ENCODE measurements at places on chromosomes 3 and 15.

- DNase-seq = no peak
These were observed 88.5 kb upstream of the SKOR1 start for GRCh38 chr15:67736810-67737209.

DNA sequence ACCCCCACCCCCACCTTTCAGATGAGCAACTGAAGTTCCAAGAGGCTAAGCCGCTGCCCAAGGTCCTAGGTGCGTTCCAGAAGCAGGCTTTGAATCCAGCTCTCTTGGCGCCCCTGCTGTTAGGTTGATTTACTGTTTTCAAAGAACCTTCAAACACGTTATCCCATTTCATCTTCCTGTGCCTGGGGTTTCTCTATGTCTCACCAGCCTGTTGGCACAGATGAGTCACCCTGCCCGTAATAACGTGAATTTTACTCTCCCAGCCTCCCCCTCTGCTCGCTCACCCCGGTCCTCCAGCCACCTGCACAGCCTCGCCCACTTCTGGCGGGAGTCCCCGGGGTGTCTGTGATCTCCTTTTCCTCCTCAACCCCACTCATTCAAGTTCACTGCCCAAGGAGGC is 13.0 kb upstream of the TSEN2 start:
- DNase-seq = no peak

DNA sequence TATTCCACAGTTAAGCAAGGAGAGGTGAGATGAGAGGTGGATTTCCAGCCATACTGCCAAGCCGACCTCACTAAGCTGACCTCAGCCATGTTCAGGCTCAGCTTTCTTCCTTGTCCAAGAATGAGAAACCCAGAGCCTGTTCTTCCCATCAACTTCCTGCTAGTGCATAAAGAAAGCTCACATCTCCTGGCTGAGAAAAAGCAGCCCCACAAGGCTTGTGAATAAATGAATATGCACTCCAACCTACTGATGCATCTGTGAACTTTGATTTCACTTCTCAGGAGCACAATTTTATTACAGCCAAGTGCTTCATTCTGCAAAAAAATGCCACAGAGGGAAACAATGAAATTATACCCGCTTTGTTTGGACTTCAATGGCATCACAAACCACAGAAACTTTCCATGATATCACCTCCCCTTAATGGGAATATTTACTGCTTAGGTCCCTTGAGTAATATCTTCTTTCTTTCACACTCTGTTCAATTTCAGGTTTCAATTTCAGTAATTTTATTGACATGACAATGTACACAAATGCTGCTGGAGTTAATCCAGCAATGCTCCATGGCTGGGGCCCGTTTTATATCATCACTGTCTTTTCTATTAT is 437.0 kb upstream of the PPP2R3A start:
- no peak for DNase-seq

GRCh38 chr3:50478671-50479260 is 24.7 kb downstream of the CACNA2D2 start:
- no peak for DNase-seq

- DNase-seq = no peak
These were observed 779.1 kb upstream of the SEMA6D start for GRCh38 chr15:46938169-46938568.

- no peak for DNase-seq
These were observed 220.5 kb upstream of the ADAMTS9 start for GRCh38 chr3:64908251-64908685.

GRCh38 chr3:125006291-125006731 is 49.5 kb downstream of the HEG1 start:
- DNase-seq = peak; percentile 24

DNA sequence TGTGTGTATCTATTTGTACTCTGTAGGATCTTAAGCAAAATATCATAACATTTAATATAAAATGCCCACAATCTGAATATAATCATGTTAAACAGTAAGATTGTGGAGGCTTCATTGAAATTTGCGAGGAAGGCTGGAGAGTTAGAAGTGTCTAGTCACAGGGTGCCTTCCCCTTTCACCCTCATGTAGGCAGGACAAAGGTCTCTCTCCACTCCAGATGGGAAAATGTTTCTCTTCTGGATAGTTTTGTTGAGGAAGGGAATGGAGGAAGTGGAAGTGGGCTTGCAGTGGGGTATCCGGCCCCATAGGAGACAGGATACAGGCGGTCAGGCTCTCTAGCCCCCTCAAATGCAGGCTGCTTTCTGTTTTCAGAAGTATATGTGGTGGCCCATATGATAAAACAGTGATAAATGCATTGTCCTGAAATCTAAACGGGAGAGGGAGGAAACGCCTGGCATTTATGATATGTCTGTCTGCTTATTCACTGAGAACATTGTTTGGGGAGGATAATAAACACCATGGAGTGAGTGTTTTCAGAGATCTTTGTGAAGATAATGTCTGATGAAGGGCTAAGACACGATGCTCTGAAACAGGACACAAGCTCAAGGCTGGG is 13.3 kb upstream of the MYZAP start:
- DNase-seq = no peak

GRCh38 chr15:100688549-100689120 is 86.2 kb downstream of the ASB7 start:
- no peak for DNase-seq

GRCh38 chr3:174125267-174125824 is 727.8 kb downstream of the NLGN1 start:
- DNase-seq = peak; percentile 13

DNA sequence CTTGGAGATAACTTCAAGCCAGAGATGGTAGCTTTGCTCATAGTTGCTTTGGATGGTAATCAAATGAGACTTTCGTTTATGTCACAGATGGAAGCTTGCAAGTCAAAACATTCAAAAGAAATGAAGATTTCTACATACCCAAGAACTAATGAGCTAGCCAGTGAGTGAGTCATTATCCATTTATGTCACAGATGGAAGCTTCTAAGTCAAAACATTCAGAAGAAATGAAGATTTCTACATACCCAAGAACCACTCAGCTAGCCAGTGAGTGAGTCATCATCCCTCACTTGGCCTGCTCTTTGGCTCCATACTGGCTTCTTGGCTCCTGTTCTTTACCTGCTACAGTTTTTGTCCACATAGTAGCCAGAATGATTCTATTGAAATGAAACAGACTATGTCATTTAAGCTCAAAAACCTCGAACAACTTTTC is 559.8 kb upstream of the CBLB start:
- no peak for DNase-seq

DNA sequence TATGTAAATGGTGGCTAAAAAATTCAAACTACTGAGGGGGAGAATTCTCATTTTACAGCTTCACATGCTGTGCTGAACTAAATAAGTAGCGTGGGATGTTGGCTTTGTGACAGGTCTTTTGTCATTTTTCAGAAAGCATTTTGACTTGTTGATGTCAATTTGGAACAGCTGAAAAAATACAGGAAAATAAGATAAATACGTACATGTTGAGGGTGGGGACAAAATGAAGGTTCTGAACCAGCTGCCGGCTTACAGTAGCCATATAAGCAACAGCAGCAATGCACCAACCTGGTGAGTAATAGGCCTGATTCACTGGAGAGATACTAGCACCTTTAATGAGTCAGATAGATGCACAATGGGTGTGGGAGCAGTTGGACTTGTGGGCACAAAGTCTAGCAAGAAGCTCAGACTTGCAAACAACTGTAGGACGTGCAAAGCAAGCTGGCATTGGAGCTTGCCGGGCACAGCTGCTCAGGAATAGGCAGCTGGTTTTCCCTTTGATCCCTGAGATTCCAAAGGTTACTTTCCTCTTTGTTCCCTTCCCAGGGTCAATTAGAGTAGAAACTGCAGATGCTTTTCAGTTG is 12.9 kb downstream of the B3GNT5 start:
- no peak for DNase-seq

- no peak for DNase-seq
These were observed 46.3 kb downstream of the LSM3 start for GRCh38 chr3:14224895-14225294.

DNA sequence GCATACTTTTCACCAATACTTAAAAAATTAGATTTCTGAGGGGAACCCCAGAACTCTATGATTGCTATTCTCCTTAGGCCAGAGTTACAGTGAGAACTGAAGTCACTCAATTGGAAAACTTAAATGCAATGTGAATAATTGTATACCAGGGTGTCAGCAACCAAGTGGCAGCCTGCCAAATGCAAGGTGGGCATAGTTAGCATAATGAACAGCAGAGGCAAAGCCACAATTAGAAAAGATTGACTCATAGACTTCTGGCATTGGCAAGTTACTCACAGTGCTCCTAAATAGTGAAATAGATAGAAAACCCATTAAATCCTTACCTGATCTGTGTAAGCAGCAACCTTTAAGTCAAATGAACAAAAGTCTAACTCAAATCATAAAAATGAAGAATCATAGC is 94.9 kb downstream of the BCHE start:
- DNase-seq = no peak

DNA sequence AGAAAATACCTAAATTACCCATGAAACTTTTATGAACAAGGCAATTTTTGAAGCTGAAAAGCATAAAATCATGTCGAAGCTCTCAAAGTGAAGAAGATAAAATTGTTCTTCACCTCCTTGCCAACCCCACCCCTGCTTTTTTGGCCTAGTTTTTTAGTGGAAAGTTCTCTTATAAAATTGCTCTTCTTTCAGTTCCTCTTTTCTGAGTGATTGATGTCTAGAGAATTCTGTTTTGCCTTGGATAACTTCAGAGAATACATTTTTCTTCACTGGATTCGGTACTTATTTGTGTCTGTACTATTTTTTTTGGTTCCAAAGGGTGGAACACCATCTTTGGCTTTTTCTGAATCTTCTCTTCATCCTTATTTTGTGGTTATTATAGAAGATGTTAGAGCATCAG is 25.0 kb upstream of the PYDC2 start:
- DNase-seq = no peak

GRCh38 chr3:17355591-17355990 is 386.8 kb downstream of the TBC1D5 start:
- no peak for DNase-seq

DNA sequence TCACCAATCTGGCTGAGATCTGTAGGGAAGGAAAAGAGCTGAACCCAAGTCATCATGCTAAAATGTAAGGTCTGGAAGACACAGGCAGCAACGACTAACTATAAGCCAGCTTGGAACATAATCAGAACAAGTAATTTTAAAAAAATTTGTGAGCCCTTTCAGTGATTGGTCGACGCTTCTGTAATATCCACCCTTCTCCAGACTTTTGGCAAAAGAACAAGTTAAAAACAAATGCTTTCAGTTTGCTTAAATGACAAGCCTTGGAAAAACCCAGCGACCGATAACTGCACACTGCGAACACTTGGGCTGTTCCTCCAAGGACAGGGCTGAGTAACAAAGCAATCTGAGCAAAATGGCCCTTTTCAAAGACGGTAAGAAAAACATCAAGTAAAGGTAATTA is 49.6 kb downstream of the PCSK6 start:
- DNase-seq = no peak

DNA sequence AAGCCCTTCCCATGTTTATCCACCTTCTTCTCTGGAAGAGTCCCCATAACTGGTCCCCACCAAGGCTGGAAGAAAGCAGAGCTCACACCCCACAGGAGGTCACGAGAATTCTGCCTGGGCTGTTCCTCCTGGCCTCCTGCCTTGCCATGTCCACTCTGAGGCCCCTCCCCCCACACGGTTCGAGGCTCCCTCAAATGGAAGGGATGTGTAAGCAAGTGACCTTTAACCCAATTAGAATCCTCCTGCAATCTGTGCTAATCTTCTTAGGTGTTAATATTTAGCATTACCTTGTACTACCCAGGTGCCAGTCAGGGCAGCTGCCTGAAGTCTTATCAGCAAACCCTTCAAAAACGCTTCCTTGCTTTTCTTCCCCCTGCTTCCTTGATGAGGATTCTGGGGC is 32.4 kb upstream of the DYNC1LI1 start:
- no peak for DNase-seq

- DNase-seq = no peak
These were observed 25.5 kb downstream of the OSBPL10 start for GRCh38 chr3:31955581-31955980.

- no peak for DNase-seq
These were observed 51.2 kb upstream of the ADAMTS17 start for GRCh38 chr15:100393008-100393407.

DNA sequence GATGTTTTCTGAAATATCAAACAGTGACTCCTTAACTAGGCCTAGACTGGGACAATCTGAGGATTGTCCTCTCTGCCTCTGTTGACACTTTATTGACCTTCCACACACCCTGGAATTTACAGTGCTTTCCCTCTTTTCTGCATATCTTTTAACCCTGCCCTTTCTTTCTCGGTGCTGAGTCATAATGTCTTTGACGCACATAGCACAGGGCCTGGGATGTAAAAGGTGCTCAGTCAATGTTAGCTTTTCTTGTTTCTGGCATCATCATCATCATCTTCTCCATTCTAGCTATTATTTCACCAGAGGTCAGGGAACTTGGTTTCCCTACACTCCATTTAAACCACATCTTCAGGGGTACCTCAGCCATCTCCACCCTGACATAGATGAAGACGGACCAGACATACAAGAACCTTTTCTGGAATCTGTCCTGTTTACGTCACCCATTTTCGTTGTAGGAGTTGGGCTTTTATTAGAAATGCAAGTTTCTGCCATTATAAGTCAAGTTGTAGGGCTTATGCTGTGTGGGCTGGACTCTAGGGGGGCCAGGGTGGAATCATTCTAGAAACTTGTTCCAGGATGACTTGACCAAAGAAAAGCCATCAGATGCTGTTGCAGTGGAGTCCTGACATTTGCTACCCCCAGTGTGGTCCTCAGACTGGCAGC is 46.6 kb downstream of the ZBTB38 start:
- no peak for DNase-seq

DNA sequence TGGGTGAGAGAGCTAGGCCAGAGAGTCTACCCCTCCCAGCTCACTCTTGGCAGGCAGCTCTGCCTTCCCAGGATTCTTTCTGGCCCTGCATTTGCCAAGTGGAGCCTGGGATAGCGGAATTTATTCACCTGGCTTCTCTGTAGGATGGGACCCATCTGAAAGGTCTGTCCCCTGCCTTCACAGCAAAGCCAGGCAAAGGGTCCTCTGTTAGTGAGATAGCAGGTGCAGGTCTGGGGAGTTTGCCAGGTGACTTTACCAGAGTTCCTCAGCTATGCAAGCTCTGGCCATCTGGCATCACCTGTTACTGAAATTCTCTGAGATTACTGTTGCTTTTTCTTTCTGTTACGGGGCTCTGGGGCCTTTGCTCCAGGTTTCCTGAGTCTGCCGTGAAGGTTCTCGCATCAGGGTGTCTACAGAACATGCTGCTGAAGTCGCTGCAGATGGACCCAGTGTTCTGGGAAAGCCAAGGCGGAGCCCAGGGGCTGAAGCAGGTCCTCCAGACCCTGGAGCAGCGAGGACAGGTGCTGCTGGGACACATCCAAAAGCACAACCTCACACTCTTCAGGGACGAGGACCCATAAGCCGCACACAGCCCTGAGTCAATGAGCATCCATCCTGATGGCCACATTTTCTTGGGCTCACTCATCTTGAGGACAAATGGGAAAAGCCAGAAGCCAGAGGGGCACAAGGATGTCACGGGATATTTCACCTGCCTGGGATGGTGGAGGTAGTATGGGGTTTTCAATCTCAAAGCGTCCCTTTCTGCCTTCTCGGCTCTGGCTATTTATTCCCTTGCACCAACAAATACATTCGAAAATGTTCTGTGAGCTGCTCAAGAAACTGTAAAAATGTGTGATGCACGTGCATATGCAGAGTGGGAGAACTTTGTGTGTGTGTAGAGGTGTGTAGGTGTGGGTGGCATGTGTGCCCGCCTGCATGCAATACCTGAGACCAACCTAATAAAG is 49.8 kb downstream of the POMGNT2 start:
- no peak for DNase-seq

GRCh38 chr3:190516416-190516815 is 2.5 kb downstream of the IL1RAP start:
- DNase-seq = no peak

GRCh38 chr3:125367403-125368230 is 7.5 kb downstream of the ZNF148 start:
- no peak for DNase-seq
